ENCODE measurements at places on chromosomes 12 and 14.
A peak's percentile ranks its signal among the peaks of the same experiment; 100 is the strongest.

GRCh38 chr14:101253948-101254347, 307.3 kb upstream of the DIO3 start:
- no peak for DNase-seq

DNA sequence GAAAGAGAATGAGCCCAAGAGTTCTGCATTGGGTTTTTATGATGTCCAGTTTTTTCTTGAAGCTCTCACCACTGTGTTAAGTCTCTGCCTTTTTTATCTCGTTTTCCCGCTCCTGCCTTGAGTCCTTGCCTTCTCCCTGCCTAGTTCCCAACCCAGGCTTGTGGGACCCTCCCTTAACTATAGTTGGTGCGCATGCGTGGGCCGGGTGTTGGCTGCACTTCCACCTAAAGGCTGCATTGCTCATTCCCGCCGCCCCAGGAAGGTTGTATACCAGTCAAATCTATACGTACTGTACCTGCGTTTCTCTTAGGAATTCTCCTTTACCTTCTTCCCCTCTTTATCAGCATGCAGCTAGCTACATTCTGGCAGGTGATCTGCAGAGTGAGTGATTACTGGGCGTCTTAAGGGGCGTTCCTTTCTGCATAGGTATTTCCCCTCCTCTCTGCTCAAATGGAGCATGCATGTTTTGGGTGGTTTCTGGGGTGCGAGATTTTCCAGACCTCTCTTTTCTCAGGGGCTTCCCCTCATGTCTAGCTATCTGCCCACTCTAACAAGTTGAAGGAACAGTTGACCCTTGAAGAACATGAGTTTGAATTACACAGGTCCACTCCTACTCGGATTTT, 6.6 kb upstream of the REP15 start:
- DNase-seq, result no peak

DNA sequence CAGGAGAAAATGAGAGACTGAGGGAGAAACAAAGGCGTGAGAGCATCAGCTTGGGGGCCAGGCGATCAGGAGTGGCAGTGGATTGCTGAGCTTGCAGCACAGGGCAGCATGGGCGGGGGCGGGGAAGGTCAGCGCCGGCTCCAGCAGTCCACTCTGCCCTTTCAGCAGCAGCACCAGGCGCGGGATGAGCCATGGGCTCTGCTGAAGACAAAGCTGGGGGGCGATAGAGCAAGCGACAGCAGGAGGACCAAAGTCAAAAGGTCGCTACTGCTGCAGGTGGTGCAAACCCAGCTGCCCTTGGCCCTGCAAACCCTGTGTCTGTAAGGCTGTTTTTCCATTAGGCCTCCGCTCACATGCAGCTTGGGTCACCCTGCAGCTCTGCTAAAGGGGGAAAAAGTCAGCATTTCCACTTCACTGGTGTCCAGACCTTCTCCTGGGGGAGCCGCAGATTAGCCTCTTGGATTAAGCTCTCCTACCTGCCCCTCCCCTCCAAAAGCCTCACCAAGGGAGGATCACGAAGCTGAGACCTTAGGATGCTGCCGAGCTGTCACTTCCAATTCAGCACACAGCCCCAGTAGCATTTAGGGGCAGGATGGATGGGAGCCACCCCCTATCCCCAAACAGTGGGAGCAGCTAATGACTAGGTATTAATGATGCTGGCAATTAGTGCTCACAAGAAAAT, 204.8 kb downstream of the DPF3 start:
- DNase-seq, result no peak

GRCh38 chr12:89461190-89461589, 63.4 kb downstream of the GALNT4 start:
- no peak for DNase-seq

DNA sequence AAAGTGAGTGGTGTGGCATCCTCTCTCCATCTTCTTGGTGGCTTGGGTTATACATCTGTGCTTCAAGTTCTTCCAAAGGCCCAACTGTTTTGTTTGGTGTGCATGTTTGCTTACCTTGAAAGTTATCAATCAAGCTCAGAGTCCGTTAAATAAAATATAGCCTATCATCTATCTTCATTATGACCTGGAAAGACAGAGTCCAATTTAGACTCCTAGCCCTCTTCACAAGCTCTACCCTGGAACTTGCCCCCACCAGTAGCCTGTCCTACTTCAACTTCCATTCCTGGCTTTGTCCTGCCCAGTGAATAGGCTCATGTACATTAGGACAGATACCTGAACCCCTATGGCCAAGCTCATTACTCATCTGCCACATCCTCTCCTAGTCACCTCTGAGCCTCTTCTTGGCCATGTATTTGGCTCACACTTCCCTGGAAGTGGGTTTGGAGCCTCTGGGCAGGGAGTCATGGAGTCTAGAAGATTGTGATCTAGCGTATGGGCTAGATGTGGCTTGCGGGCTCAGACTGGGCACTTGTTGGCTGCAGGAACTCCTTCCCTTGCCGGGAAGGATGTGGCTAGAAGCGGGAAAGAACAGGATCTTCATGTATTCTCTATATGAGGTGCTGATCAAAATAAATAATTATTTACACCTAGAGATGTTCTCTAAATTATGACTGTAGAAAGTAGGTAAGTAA, 6.4 kb upstream of the SSTR1 start:
- no peak for DNase-seq

- no peak for DNase-seq
These were observed 1185.5 kb downstream of the LRFN5 start for GRCh38 chr14:42792166-42792565.

DNA sequence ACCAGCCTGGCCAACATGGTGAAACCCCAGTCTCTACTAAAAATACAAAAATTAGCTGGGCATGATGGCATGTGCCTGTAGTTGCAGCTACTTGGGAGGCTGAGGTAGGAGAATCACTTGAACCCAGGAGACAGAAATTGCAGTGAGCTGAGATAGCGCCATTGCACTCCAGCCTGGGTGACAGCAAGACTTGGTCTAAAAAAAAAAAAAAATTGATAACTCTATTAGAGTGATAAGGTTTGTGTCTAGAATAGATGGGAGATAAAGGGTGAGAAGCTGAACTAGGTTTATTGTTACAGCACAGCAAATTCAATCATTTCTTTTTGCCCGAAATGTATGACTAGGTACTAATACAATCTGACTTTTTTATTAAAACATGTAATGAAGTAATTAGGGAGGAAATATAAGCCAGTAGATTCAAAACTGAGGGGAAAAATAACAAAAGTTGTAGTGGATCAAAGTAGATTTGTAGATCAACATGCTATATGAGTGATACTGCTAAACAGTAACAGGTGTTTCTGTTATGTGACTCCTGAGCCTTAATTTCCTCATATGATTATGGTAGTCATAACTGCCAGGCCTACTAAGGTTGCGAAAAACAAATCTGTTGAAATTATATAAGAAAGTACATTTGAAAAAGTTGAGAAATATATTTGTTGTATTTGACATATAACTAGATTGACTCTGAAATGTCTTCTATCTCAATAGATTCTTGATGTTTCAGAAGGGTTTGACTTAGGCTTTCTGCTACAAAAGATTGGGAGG, 83.6 kb downstream of the WNK1 start:
- DNase-seq, result peak; percentile 4

- peak; percentile 18 for DNase-seq
These were observed 41.4 kb upstream of the PPFIA2 start for GRCh38 chr12:81800298-81801148.

GRCh38 chr14:76640923-76641395, 120.3 kb upstream of the VASH1 start:
- no peak for DNase-seq

- no peak for DNase-seq
These were observed 5.6 kb downstream of the MBD6 start for GRCh38 chr12:57528176-57528575.

- peak; percentile 10 for DNase-seq
These were observed 17.8 kb downstream of the POMT2 start for GRCh38 chr14:77302926-77303325.

- no peak for DNase-seq
These were observed 164.7 kb upstream of the TBX3 start for GRCh38 chr12:114848666-114849065.

- no peak for DNase-seq
These were observed 795.6 kb downstream of the DIO2 start for GRCh38 chr14:79415726-79416125.

GRCh38 chr14:67951529-67952135, 132.1 kb downstream of the RAD51B start:
- no peak for DNase-seq

- DNase-seq, result no peak
These were observed 77.9 kb upstream of the FZD10 start for GRCh38 chr12:130084359-130084758.

DNA sequence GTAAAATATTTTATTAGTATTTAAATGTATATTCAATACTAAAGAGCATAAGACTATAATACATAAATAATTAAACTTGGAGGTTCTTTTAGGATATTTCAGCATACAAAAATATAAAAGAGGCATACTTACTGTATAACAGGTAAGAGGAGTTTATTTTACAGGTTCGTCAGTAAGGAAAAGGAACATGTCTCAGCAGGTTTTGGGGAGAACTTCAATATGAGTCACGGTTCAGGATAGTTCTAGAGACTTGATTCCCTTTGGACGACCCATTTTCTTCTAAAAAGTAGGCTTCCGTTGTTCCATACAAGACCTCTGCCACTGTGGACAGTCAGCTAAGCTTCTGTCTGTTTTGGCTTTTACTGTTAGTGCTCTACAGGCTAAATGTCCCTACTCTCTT, 181.1 kb downstream of the ALX1 start:
- DNase-seq, result no peak

GRCh38 chr12:15194456-15195368, 26.5 kb downstream of the RERG start:
- DNase-seq, result no peak

- no peak for DNase-seq
These were observed 70.0 kb downstream of the DIP2B start for GRCh38 chr12:50574601-50575348.

DNA sequence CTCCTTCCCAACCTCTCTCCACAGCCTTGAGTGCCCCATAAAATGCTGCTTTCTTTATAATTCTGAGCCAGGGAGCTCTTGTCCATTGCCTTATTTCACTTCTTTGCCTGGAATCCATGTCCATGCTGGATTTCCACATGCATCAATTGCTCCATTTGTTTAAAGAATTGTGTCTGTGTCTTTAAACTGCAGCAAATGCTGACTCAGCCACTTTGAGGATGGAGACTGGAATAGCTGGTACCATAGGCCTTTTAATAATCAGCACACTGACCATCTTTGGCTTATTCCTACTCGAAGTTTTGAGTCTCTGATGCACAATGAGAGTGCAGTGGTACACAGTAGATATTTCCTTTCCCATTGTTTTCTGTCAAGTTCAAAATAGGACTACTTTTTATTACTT, 318.8 kb downstream of the LRIG3 start:
- no peak for DNase-seq

DNA sequence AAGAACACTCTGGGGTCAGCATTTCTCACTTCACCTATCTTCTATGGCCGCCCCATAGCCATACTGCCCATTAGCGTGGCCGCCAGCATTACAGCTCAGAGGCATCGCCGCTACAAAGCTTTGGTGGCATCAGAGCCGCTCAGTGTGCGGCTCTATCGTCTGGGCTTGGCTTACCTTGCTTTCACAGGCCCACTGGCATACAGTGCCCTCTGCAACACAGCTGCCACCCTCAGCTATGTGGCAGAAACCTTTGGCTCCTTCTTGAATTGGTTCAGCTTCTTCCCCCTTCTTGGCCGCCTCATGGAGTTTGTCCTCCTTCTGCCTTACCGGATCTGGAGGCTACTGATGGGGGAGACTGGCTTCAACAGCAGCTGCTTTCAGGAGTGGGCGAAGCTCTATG, 2.6 kb downstream of the DNAJC22 start:
- DNase-seq, result no peak

GRCh38 chr14:75182821-75183220, 6.4 kb upstream of the TMED10 start:
- peak; percentile 99 for DNase-seq

GRCh38 chr12:105060715-105061378, 23.4 kb downstream of the ALDH1L2 start:
- DNase-seq, result peak; percentile 18

- DNase-seq, result no peak
These were observed 23.5 kb upstream of the OASL start for GRCh38 chr12:121062391-121063045.

GRCh38 chr12:92759634-92760268, 57.0 kb downstream of the PLEKHG7 start:
- DNase-seq, result peak; percentile 76

- no peak for DNase-seq
These were observed 6.9 kb upstream of the CMKLR1 start for GRCh38 chr12:108345716-108346633.

DNA sequence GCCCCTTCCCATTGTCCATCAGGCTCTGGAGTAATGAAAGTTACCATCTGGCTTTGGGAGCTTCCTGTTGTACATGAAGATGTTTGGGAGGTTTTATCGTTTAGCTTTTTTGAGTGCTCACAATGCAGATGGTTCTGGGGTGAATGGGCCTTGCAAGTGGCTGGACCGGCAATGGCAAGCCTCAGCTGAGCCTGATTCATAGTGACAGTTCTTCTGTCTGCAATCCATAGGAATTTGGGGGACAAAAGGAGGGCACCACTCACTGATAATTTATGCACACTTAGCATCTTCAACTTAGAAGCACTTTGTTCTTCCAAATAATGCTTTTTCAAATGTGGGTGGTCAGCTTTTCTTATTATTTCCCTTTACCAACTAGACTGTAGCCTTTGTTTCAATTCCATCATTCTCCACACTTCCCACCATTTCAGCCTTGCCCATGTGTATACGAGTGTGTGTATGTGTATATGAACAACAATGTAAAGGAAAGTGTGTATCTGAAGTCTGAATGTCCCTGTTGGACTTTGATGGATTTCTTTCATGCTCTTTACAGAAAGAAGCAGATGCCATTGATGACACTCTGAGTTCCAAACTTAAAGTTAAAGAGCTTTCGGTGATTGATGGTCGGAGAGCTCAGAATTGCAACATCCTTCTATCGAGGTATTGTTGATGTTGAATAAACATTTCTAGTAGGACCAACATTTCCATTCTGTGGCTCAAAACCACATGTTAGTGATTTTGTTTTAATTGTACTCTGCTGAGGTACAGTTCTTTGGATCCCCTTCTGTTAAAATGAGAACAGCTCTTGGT, 125.5 kb downstream of the GPR135 start:
- DNase-seq, result no peak

DNA sequence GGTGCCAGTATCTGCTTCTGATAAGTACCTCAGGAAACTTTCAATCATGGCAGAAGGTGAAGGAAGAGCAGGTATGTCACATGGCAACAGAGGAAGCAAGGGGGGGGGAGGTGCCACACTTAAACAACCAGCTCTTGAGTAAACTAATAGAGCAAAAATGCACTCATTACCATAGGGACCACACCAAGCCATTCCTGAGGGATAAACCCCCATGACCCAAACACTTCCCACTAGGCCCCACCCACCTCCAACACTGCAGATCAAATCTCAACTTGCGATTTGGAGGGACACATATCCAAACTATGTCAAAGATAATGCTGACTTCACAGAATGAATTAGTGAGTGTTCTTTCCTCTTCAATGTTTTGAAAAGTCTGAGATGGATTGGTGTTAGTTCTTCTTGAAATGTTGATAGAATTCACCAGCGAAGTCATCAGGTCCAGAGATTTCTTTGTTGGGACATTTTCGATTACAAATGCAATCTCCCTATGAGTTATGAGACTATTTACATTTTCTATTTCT, 16.6 kb downstream of the TFCP2 start:
- DNase-seq, result no peak

- DNase-seq, result no peak
These were observed 28.9 kb downstream of the PPTC7 start for GRCh38 chr12:110554184-110554583.

- no peak for DNase-seq
These were observed 14.0 kb downstream of the SRSF5 start for GRCh38 chr14:69780952-69781351.

All from MV-4-11 (cell line).